ENCODE measurements at places on chromosomes 2 and 18.

- no peak for DNase-seq
These were observed 28.1 kb downstream of the TFCP2L1 start for GRCh38 chr2:121256720-121257479.

GRCh38 chr2:126908721-126909177, 10.1 kb downstream of the TEX51 start:
- DNase-seq: no peak

DNA sequence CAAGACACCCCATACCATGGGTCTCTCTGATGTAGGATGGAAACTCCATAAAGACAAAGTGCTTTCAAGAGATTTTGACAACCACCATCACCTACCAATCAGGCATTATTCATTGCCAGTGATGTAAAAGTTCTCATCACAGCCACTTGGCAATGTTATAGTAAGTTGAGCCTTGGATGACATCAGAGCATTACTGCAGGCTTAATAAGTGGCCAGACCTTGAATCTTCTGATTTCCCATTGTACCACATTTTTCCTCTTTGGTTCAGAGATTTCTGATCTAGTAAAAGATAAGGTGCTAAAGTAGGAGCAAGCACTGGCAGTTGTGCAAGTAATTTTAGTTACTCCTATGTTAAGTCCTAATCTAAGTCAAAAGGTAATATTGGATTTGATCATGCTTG, 36.5 kb downstream of the OSR1 start:
- no peak for DNase-seq

GRCh38 chr2:74424139-74424992, 2.8 kb downstream of the WDR54 start:
- no peak for DNase-seq

DNA sequence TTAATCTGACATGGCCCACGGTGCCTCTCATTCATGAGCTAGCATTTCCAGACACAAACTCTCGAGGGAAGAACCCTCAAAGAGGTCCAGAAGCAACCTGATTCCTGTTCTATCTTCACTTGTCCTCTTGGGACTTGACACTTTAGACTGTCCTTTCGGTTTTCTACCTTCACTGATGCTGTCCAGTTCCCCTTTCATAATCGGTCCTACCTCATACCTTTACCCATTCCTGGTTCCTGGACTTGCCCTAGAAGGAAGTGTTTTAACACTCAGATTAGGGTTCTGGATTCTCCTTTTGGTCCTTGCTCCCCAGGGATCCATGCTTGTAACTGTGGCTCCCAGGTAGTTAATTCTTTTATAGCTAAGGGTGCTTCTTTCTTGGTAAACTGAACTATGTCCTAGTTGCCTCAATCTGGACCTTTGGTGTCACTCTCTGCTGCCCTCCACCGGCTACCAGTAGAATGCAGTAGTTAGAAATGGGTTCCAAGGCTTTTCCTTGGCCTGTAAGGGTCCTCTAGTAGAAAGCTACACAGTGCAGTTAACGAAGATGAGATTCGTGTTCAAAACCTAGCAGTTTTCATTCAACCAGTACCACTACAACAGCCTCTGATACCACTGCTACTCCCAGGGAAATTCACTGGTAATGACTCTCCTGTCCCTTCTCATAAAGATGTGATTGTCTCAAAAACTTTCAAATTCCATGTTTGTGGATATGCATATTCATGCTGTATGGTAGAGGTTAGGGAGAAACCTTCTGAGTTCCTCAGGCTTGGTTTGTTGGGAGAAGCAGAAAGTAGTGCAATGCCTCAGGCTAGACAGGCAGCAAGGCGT, 178.1 kb upstream of the CYP26B1 start:
- DNase-seq: no peak

GRCh38 chr2:5720426-5720825, 28.2 kb downstream of the SOX11 start:
- no peak for DNase-seq
